Left forelimb (tissue), 1 donor: ENCODE measurements at places on chromosomes 2 and 18.

- no peak for DNase-seq
Observed at GRCh38 chr18:41695441-41695840, 259.6 kb upstream of the PIK3C3 start.

GRCh38 chr2:233468047-233468740 lies 98.4 kb downstream of the USP40 start:
- DNase-seq: peak; percentile 51

DNA sequence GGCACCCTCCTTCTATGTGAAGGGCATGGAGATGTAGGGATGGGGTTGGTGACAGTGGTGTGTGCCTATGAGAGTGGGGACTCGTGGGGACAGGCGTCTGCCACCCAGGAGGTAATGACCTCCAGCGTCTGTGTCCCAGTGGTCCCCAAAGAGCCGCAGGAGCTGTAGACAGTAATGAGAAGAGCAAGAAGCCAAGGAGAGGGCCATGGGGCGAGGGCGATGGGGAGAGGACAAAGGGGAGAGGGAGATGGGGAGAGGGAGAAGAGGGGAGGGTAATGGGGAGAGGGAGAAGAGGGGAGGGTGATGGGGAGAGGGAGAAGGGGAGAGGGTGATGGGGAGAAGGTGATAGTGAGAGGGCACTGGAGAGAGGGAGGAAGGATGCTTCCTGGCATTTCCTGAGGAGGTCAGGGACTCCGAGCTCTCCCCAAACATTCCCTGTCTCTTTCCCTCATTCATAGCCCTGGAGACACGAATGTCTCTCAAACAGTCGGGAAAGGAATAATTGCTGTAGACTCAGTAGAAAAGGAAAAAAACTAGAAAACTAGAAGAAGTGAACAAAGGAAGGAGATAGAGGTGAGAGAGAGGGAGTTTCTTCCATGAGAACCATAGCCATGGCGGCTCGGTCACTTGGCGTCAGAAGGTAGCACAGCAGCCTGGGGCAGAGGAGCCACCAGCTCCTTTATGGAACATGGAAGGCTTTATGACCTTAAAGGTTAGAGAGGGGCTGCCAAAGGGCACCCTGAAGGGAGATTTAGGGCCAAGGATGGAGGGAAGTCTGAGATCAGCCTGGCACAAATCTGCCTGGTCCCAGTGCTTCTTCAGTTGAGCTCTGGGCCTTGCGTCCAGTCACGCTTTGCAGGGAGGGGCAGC lies 39.5 kb downstream of the PSD4 start:
- DNase-seq: no peak

- DNase-seq: no peak
Observed at GRCh38 chr2:23158306-23158705, 226.7 kb upstream of the KLHL29 start.

- DNase-seq: no peak
Observed at GRCh38 chr2:8684878-8685696, 3.2 kb downstream of the ID2 start.

GRCh38 chr2:23314687-23315086 lies 70.3 kb upstream of the KLHL29 start:
- no peak for DNase-seq
